ENCODE measurements at places on chromosomes 5 and 9. TPM values are rescaled to one million over a fixed set of nuclear protein-coding genes. Genes with fewer than 3 reads are reported as not detected.

DNA sequence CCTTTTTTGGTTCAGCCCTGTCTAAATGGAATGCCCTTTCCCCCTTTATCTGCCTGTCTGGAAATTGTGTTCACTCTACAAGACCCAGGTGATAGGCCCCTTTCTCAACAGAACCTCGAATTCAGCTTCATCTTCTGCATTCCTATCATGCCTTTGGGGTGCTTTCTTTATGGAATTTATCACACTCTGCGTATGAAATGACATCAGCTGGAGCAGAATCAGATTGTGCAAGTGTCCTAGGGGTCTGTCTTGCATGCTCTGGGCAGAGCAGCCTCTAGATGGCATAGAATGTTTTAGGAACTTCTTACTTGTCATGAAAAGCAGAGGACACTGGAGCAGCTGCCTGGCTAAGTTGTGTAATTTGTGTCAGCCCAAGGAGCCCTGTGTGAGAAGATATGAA, 84.9 kb downstream of the ISL1 start:
- H3K4me1 ChIP-seq, result no peaks in the 10 kb centered on the region
- DNase-seq, result no peak
- H3K4me3 ChIP-seq, result no peak overlapping the region
- no peaks in the 10 kb centered on the region for H3K27me3 ChIP-seq
- no peaks in the 10 kb centered on the region for H3K36me3 ChIP-seq

DNA sequence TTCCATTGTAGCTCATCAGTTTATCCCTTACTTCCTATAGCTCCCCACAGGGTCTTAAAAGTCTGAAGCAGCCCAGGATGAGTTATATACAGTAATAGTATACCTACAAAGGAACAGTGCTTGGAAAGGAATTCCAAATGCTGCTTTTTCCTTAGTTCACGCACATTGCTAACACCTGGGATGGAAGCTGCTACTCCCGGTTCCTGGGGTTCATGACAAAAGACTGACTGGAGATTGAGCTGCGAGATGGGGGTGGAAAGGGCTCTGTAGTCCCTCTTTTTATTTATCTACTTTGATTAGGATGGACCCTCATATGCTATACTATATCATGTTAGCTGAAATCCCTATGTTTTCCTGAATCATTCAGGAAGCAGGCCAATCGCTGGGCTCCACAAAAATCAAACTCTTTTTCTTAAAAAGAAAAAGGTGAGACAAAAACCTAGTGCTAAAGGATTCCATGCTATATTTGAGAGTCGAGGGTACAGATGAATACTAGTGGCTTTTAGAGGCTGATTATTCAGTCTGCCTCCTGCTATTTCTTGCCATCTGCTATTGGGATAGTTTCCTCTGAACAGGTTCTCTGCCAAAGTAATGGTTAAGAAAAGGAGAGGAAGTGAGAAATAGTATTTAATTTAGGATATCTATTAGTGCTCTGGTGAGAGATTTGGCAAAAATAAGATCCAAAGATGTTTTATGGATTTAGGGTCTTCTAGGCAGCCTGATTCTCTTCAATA, 81.2 kb downstream of the MRPS27 start:
- H3K36me3 ChIP-seq, result peaks cover 2% of the 10 kb centered on the region
- no peak overlapping the region for H3K4me3 ChIP-seq
- H3K4me1 ChIP-seq, result no peaks in the 10 kb centered on the region

DNA sequence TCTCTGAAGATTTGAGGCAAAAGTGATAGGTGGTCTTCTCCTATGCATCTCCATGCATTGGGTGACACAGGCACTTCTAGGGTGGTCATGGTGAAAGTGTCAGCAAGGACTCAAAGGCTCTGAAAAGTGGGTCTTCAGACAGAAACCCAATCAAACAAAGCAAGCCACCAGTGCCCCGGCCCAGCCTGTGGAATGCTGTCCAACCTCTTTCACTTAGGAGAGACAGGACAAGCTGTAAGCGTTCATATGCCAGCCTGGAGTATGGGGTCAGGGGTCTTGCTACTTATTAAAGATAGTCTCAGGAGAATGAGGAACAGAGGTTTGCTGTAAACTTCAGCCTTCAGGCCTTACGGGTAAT, 324.5 kb downstream of the GADD45G start:
- H3K27ac ChIP-seq, result no peak overlapping the region
- H3K4me3 ChIP-seq, result no peak overlapping the region
- H3K36me3 ChIP-seq, result no peaks in the 10 kb centered on the region
- peaks cover 23% of the 10 kb centered on the region for H3K4me1 ChIP-seq
- no peak for DNase-seq
- no peaks in the 10 kb centered on the region for H3K27me3 ChIP-seq

- H3K27me3 ChIP-seq, result no peaks in the 10 kb centered on the region
- no peaks in the 10 kb centered on the region for H3K36me3 ChIP-seq
- no peak overlapping the region for H3K27ac ChIP-seq
- no peak overlapping the region for H3K4me3 ChIP-seq
These were observed 97.7 kb downstream of the LHFPL2 start for GRCh38 chr5:78550891-78551290.

DNA sequence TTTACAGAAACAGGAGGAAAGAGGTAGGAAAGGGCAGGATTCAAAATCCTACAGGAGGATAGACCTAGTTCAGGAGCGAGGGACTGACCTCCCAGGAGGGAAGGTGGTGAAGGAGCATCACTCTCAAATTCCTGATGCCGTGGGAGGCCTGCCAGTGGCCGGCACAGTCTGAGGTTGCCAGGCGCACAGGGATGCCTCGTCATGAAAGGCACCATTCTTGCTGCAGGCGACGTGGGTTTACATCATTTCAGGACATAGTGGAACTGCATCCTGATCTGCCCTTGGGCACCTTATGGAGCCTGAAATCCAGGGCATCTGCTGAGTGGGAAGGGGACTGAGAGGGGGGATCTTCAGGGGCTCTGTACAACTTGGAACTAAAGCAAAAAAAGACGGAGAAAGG, 163.2 kb upstream of the S1PR3 start:
- no peak overlapping the region for H3K4me3 ChIP-seq
- no peak for DNase-seq
- no peaks in the 10 kb centered on the region for H3K4me1 ChIP-seq
- H3K36me3 ChIP-seq, result no peaks in the 10 kb centered on the region
- no peak overlapping the region for H3K27ac ChIP-seq
- H3K27me3 ChIP-seq, result no peaks in the 10 kb centered on the region

GRCh38 chr5:180020176-180020575, 51.4 kb downstream of the RNF130 start:
- H3K27ac ChIP-seq, result no peak overlapping the region
- H3K36me3 ChIP-seq, result peaks cover 2% of the 10 kb centered on the region
- no peak for DNase-seq
- H3K27me3 ChIP-seq, result no peaks in the 10 kb centered on the region

DNA sequence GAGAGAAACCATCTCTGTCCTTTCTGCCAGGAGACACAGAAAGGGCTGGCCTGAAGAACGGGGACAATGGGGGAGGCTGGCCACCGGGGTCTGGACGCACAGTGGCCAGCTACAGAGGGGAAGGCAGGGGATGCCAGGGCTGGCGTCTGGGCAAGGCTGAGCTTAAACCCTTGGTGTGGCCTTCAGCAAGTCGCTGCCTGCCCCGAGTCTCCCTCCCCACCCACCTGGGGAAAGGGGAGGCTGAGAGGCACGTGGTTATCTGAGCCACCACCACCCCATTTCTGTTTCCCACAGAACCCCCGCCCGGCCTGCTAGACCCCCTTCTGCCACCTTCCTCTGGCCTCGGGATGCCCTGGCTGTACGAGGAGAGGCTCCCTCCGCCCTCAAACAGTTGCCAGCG, 115.3 kb downstream of the VAV2 start:
- H3K27ac ChIP-seq, result peak overlapping the region; percentile 32
- no peak for DNase-seq
- H3K4me3 ChIP-seq, result no peak overlapping the region

IGFBPL1 gene
- 0.08 TPM for total RNA-seq

PCDHB10 gene
- total RNA-seq, result 0.14 TPM

DNA sequence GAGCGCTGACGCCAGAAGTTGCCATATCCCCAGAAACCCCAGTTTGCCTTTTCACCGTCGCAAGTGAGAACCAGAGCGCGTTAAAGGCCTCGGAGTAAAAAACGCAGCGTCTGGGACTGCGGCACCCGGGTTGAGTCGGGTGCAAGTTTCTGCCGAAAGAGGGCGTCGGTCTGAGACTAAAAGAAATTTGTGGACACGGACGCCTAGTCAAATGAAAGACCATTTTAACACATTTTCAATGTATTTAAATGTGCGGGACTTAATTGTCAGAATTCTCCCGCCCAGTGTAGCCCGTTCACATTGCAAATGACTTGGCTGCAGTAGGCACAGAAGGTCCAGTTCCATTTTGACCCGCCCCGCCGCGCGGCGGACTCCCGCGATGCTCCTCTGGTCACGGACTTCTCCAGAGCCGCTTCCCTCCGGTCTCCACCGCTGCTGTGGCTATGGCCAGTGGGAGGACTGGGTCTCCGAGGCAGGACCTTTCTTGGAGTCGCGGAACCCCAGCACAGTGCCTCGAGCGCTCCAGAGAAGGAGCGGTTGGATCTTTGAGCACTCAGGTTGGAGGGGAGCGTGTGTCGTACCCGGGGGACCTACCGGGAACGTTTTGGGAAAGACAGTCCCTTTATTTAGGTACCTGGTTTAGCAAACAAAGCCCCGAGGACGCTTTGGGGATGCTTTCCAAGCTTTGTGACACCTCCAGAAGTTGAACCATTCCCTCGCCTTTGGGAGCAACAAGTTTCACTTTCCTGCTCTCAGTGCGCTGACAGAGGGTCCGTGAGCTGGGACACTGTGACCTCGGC, 1.2 kb upstream of the NPR3 start:
- H3K4me3 ChIP-seq, result peak overlapping the region; percentile 86
- peak overlapping the region; percentile 77 for H3K27ac ChIP-seq
- peak; percentile 66 for DNase-seq
- H3K27me3 ChIP-seq, result no peaks in the 10 kb centered on the region

PCDHB5 gene
- 0.42 TPM for total RNA-seq

DNA sequence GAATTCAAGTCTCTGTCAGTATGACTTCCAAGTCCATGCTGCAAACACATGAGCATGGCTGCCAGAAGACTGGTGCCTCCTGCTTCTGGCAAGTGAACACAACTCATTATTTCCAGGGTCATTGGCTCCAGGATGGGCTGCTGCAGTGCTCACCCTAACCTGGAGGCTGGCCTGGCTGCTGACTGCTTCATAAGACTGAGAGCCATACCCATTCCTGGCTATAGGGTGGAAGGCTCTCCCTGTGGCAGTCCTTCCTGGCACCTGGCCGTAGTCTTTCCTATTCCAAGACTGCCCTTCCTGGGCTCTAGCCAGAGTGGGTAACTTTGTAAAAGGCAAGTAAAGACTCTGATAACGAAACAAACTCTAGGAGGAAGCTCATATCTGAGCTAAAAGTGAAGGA, 51.2 kb downstream of the CXXC5 start:
- no peak for DNase-seq
- no peaks in the 10 kb centered on the region for H3K36me3 ChIP-seq
- H3K27me3 ChIP-seq, result no peaks in the 10 kb centered on the region
- H3K4me3 ChIP-seq, result no peak overlapping the region

- no peak for DNase-seq
- no peaks in the 10 kb centered on the region for H3K36me3 ChIP-seq
- H3K27ac ChIP-seq, result no peak overlapping the region
- peaks cover 20% of the 10 kb centered on the region for H3K4me1 ChIP-seq
These were observed 88.8 kb downstream of the RGS7BP start for GRCh38 chr5:64594601-64595000.

- H3K27ac ChIP-seq, result no peak overlapping the region
- H3K4me1 ChIP-seq, result peaks cover 26% of the 10 kb centered on the region
- no peaks in the 10 kb centered on the region for H3K36me3 ChIP-seq
- no peak overlapping the region for H3K4me3 ChIP-seq
These were observed 13.3 kb upstream of the SEPTIN8 start for GRCh38 chr5:132790201-132790865.

DNA sequence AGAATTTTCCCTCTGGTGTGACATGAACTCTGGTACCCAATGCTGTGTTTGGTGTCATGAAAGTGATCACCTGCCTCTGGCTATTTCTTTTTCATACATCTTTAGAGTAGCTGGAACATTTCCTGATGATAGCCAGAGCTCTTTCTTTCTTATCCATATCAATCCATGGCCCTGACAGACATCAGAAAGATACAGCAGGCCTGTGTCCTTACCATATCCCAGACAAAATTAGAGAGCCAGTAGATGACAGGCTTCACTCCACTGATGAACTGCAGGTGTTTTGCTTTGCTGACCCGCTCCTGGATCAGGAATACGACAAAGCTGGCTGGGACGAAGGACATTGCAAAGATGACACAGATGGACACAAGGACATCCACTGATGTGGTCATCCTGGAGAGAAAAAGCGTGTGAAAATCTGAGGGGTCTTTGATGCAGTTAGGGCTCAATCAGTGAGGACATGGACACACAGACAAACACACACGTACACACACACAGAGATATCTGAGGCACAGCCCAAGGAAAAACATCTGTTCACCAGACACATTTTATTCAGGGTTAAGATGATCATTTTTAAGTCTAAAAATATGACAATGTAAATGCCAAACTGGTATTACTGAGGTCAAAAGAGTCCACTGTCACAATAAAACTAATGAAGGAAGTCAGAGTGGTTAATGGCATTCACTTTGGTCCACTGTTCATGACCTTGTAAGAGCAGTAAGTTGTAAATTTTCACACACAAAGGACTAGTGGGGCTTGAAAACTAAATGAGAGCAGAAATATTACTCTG, 34.5 kb downstream of the NIPSNAP3B start:
- H3K4me1 ChIP-seq, result no peaks in the 10 kb centered on the region
- H3K36me3 ChIP-seq, result peaks cover 95% of the 10 kb centered on the region
- H3K27me3 ChIP-seq, result no peaks in the 10 kb centered on the region
- no peak for DNase-seq
- H3K4me3 ChIP-seq, result no peak overlapping the region

ANKRD34B gene
- 0.05 TPM for total RNA-seq

LCNL1 gene
- total RNA-seq, result not detected

DNA sequence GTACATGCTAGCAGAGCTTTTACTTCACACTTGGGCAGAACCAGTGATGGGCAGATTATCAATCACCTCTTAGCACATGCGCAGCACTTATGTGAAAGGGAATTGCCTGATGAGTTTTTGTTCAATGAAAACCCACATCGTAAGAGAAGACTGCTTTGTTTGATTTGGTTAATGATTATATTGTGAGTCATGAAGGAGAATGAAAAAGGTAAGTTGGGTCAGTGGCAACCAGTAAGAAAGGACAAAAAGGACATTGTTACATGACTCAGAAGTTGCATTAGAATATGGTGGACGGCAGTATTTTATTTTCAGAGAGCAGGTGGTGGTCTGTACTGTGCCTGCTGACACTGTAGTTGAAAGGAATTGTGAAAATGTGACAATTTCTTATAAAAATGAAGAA, 127.4 kb downstream of the AOPEP start:
- no peaks in the 10 kb centered on the region for H3K4me1 ChIP-seq
- DNase-seq, result no peak
- no peaks in the 10 kb centered on the region for H3K27me3 ChIP-seq
- H3K36me3 ChIP-seq, result no peaks in the 10 kb centered on the region

CTNNAL1 gene
- 31.5 TPM for total RNA-seq

PIP5K1B gene
- total RNA-seq, result 30.9 TPM

DNA sequence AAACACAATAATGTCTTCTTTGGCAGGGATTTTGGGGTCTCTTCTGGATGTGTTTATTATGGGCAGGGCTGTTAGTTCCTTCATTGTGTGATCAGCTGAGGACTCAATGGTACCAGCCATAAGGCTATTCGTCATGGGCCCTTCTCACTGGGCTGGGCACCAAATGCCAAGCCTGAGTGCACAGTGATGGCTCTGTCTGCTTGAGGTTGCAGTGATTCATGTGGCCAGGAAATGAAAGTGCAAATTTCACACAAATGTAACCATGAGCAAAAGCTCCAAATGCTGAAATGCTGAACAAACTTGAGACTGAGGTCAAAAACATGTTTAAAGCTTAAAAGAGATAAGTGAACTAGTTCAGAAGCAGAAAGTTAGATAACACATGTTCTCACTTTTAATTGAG, 191.0 kb downstream of the TARS1 start:
- no peak overlapping the region for H3K27ac ChIP-seq
- no peak for DNase-seq
- H3K36me3 ChIP-seq, result no peaks in the 10 kb centered on the region
- no peaks in the 10 kb centered on the region for H3K4me1 ChIP-seq
- H3K4me3 ChIP-seq, result no peak overlapping the region
- no peaks in the 10 kb centered on the region for H3K27me3 ChIP-seq

SAXO1 gene
- total RNA-seq, result under 0.01 TPM

Measured in liver (tissue), 10 donors.